ENCODE measurements at places on chromosomes 1 and 21.

DNA sequence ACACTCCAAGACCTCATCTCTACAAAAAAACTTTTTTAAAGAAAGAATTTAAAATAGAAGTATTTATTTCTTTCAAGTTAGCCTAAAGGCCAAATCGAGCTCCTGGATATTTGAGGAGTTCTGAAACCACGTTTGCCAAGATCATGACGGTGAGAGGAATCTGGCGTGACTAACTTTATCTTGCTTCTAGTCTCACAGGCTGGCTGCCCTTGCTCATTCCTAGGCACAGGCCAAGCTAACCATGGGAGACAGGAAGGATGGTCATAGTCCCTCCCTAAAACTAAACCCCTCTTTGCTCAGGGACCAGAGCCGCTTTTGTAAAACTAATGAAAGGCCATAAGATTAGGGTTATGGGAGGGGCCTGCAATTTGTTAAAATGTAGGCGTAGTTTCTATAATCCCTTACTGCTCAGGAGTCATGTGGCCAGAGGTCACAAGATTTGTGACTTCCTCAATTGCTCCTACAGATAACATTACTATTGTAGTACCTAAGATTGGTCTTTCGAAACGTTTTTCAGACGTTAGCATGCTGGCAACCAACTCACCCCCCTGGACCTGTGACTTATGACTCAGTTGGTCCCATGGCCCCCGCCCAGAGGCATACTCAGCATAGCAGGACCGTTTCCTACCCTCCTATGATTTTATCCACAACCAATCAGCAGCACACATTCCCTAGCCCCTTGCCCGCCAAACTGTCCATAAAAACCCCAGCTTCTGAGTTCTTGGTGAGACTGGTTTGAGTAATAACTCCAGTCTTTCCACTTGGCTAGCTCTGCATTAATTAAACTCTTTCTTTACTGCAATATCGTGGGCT is 425.0 kb downstream of the SMYD3 start:
- DNase-seq = no peak

DNA sequence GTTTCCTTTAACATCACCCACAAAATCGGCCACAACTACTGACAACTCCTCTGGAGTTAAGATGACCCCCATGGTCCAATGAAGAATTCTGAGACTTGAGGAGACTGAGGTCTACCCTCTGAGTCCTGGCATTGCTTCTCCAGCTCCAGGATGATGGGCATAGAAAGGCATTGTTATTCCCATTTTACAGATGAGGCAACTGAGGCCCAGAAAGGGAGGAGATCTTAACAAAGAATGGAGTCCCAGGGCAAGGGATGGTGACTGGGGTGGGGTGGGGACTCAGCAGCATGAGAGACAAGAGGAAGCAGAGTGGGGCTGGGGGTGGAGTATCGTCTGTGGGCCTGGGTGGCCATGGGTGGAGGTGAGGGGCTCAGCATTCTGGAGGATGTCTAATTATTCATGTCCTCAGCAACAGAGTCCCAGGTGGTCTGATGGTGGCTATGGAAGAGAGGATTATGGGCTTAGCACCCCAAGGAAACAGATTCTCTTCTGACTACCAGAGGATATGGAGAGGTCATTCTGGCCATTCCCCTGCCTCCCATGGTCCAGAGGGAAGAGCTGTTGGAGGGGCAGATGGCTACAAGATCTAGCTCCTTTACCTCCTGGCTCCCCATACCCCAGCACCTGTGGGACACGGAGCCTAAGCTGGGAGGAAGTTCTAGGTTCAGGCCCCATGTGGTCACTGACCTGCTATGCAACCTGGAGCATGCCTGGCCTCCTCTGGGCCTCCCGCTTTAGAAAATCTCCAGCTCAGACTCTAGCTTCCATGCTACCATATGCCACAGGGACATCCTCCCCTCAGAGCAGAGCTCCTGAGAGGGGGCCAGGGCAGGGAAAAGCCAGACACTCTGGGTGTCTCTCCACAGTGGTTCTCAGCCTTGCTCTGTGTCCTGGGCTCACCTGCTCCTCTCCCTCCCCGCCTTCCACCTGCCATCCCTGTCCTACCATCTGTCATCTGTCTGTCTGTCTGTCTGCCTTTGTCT is 37.4 kb upstream of the DMBX1 start:
- no peak for DNase-seq

GRCh38 chr21:25584833-25585676 is 22.2 kb downstream of the MRPL39 start:
- no peak for DNase-seq

DNA sequence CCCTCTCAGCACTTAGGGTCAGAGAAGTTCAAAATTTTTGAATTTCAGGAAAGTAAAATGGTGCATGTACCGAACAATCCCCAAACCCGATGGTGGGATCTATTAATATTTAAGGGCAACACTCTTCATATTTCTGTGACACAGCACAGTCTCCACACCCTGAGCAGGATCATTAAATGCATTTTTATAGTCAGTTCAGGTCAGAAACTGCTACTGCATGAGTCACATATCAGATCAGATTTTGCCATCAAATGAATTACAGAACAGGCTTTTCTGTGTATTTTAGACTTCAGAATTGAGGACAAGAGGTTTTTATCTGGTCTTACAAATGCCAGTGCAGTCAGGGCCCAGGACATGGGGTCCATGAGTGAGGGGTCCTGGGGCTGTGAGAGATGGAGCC is 79.2 kb downstream of the RIPK4 start:
- no peak for DNase-seq

DNA sequence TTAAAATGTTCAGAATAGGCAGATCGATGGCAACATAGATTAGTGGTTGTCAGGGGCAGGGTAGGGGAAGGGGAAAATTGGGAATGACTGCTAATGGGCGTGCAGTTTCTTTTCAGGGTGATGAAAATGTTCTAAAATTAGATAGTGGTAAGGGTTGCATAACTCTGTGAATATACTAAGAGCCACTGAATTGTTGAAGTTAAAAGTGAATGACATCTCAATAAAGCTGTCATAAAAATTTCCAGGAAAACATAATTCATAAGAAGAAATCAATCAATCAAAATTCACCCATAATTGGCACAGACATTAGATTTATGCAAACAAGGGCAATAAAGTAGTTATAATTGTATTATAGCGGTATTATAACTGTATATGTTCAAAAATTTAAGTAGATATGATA is 228.2 kb downstream of the PCP4 start:
- DNase-seq = no peak

DNA sequence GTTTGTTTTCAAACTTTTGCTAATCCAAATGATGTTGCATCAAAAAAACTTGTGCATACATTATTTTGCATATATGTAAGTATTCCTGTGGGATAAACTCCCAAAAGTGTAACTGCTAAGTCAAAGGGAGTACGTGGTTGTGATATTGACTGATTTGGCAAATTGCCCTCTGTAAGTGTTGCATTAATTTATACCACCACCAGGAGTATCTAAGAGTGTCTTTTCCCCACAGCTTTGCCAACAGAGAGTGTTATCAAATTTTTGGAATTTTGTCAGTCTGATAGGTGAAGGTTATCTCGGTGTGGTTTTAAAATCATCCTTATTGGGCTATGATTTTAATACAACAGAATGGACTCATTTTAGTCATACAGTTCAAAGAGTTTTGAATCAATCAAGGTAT is 30.1 kb upstream of the PARP1 start:
- no peak for DNase-seq

- DNase-seq = no peak
Observed at GRCh38 chr1:8477983-8478362, 160.1 kb downstream of the SLC45A1 start.

DNA sequence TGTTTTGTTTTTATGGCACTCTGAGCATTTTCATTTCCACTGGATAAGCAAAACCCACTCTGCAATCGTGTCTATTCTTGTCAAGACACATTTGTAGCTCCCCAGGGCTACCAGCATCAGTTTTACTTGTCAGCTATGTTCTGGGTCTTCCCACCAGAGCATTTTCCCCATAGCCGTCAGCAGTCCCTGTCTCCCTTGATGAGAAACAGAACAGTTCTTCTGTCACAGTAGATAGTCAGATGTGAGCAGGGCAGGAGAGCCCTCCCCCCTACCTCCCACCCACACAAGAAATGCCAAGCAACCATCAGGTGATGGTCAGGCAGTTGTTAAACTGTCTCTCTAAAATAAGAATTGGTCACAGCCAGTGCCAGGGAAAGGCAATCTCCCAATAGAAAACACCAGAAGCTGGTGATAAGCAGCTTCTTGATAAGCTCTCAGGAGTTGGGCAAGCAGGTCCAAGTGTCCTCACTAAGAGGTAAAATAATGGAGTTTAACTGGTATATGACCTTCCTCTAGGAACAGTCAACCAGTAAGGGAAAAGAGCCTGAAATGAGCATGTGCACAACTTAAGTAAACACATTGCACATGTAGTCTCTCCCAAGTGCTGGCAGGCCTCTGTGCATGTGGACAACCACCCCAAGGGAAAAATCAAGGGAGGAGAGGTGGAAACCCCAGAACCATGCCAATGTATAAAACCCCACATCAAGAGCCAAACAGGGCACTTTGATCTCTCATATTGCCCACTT is 208.2 kb downstream of the S1PR1 start:
- no peak for DNase-seq

DNA sequence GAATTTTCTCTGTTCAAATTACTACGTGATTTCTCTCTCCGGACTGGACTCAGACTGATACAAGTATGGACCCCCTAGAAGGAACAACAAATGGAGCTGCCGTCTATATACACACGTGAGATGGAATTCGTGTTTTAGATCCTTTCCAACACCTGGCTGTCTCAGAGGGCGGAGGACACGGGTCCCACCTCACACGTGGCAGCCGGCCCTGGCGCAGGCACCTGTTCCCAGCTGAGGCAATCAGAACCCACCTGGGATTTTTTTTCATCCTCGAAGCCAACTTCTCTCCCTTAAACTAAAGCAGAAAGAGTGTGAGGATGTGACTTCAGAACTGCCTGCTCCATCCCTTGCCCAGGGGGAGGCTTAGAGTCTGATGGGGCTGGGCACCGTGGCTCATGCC is 34.1 kb upstream of the SCCPDH start:
- DNase-seq = no peak

DNA sequence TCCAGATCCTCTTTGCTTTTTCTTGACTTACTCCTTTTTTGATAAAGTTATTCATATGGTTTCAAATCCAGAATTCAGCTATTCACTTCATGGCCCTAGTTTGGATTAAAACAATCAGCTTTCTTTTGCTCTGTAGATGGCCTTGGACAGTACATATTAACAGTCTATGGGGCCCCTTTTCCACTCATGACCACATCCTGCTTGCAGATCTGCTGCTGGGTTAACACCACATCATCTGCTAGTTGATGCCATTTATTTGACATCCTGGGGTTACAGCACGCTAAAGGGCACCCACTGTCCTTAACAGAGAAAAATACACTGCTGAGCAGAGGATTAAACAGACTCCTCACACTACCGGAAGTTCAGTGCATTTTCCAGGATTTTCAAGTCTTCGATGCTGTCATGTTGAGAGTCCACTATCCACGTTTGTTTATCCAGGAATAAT is 941 bp upstream of the IFI16 start:
- DNase-seq = peak; percentile 54

- DNase-seq = no peak
Observed at GRCh38 chr1:105700723-105701122, 1355.8 kb upstream of the PRMT6 start.

DNA sequence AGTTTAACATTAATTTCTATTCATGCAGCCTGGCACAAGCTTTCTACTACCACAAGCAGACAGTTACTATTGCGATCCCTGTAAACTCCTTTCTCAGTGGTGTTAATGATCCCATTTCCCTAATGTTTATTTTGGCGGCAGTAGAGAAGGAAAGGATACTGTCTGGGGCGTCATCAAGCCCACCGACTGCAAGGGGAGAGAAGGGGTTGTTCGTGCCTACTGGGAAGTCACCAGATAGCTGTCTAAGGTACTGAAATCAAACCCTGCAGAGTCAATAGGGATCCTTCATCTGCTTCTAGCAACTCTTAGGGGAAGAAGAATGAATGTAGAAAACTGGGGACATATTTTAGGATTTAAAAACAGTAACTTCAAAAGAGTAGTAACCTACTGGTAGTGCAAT is 95.2 kb upstream of the ADAR start:
- DNase-seq = no peak
